ENCODE measurements at places on chromosomes 13 and 19. TPM values are rescaled to one million over a fixed set of nuclear protein-coding genes. Genes with fewer than 3 reads are reported as not detected.

- DNase-seq = no peak
Observed at GRCh38 chr19:10782795-10783194, 53.2 kb downstream of the TMED1 start.

DNA sequence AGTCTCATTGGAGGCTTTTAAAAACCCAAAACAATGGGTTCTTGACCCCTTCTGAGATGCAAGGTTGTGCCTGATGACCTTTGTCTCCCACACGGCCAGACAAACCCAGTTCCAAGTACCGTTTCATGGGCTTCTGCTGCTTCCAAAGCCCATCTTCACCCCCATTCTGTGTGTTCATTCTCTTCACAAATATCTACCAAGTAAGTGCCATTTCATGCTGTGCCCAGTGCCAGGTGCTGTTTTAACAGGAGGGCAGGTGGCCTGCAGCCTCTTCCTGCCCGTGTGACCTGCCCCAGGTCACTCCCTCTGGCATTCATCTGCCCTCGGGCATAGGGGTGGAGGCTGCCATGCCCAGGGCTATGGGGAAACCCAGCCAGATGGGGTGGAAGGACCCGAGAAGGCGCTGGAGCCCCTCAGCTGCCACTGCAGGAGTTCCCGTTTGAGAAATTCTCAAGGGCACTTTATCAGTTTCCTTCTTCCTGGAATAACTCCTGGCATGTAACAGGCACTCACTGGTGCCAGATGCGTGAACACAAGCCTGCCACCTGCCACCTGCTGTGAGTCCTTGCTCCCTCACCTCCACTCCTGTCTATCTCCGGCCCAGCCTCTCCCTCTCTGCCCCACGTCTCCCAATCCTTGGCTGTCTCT is 12.5 kb downstream of the CAPN12 start:
- no peak for DNase-seq

Gene ESD
- total RNA-seq = 96.9 TPM

DNA sequence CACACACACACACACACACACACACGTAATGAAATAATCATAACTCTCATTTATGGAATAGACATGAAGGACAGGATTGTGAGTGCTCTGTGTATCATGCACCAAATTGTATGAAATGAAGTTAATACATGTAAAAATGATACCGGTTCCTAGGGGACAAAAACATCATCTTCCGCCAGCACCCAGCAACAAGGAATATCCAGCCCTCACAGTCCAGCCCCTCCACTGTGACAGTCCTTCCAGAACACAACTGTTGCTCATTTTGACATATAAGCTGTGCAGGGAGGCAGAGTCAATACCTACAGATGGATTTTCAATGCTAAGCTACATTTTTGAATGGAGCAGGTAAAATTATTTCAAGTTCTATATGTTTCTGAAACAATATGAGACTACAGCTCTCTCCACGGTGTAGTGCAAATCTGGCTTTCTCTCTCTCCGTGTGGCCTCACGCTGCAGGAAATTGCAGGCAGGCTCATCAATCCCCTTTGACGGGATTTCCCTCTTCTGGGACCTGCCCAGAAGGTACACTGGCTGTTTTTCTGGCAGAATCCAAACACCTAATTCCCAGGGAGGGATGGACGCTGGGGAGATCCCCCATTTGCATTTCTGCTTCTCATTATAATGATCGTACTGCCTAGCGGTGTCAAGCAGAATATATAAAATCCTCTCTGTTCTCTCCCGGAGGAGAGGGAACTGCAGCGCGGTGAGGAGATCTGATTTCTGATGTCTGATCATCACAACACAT is 494.0 kb downstream of the LIG4 start:
- no peak for DNase-seq

Data from progenitor cell of endocrine pancreas (in vitro differentiated cells).